ENCODE measurements at places on chromosomes 7 and 10. TPM values are rescaled to one million over a fixed set of nuclear protein-coding genes. Genes with fewer than 3 reads are reported as not detected.

Gene OPALIN
- not detected for total RNA-seq

Gene BMPER
- 0.17 TPM for total RNA-seq

Gene IRF5
- 10.9 TPM for total RNA-seq

Gene PRSS37
- total RNA-seq = not detected

Gene PPP1R9A
- 0.29 TPM for total RNA-seq

Gene TMEM176A
- total RNA-seq = not detected

Gene CUZD1
- 0.50 TPM for total RNA-seq

Gene IGFBP3
- 1.2 TPM for total RNA-seq

Gene ZYX
- 68.3 TPM for total RNA-seq

Gene INMT
- total RNA-seq = not detected

Gene CALHM3
- not detected for total RNA-seq

Gene PPP1R3A
- total RNA-seq = not detected

All from mammary epithelial cell (primary cell).